Motor neuron (in vitro differentiated cells): ENCODE measurements at places on chromosomes 1 and 21. TPM values are rescaled to one million over a fixed set of nuclear protein-coding genes. Genes with fewer than 3 reads are reported as not detected.

- ATAC-seq, result peak; percentile 49
Observed at GRCh38 chr1:223738465-223739365, 26.4 kb downstream of the CAPN2 start.

- peak; percentile 39 for ATAC-seq
Observed at GRCh38 chr1:110035236-110035752, 870 bp downstream of the STRIP1 start.

GRCh38 chr1:48820491-48820890 lies 43.8 kb upstream of the BEND5 start:
- ATAC-seq, result no peak

GRCh38 chr1:64850846-64851245 lies 106.0 kb downstream of the RAVER2 start:
- ATAC-seq, result no peak

DNA sequence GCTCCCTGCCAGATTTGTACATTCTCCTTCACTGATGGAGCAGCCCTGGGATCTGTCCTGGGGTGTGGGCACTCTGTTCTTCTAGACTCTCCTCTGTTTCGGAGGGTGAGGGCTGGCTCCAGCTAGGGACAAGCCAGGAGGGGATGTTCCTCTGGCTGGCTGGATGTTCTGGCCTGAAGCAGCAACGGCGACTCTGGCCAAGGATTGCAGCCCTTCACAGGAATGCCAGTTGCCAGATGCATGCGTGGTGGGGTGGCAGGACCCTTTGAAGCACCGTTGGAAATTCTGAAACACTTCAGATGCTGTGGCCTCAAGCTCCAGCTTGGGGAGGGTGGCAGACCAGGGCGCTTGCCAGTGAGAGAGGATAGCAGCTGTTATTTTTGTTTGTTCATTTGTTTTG lies 210.9 kb downstream of the TRABD2B start:
- ATAC-seq, result no peak

DNA sequence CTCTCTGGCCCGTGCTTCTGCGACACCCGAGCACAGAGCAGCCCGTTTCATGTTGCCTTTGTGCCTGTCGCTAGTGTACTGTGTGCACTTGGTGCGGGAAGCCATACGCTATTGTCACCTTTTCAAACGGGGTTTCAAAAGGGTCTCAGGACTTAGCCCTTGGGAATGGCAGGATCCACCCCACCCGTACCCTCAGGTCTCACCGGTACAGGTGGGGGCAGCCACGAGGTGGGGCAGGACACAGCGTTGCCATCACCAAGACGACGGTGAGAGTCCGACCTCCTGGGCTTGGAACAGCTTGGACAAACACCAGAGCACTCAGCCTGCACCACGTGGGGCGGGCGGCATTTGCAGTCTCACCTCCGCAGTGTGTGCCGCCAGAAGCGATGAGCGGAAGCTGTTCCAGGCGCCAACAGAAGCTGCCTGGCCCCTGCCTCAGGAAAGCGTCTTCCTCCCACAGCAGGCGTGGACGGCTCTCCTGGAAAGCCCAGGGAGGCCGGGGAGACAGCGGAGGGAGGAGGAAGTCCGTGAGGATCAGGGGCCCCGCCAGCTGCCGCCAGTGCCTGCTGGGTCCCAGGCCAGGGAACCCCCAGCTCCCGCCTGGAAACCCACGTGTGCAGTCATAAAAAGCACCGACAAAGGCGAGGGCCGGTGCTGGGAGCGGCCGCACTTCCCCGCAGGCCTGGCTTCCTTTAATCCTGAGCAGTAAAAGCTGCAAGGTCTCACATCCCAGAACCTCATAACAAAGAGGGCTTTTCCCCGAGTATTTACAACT lies 131.3 kb upstream of the ARHGEF16 start:
- peak; percentile 21 for ATAC-seq

GRCh38 chr21:40422896-40423635 lies 423.9 kb downstream of the DSCAM start:
- ATAC-seq, result peak; percentile 74

- ATAC-seq, result no peak
Observed at GRCh38 chr1:243977094-243977493, 74.0 kb upstream of the ZBTB18 start.

DNA sequence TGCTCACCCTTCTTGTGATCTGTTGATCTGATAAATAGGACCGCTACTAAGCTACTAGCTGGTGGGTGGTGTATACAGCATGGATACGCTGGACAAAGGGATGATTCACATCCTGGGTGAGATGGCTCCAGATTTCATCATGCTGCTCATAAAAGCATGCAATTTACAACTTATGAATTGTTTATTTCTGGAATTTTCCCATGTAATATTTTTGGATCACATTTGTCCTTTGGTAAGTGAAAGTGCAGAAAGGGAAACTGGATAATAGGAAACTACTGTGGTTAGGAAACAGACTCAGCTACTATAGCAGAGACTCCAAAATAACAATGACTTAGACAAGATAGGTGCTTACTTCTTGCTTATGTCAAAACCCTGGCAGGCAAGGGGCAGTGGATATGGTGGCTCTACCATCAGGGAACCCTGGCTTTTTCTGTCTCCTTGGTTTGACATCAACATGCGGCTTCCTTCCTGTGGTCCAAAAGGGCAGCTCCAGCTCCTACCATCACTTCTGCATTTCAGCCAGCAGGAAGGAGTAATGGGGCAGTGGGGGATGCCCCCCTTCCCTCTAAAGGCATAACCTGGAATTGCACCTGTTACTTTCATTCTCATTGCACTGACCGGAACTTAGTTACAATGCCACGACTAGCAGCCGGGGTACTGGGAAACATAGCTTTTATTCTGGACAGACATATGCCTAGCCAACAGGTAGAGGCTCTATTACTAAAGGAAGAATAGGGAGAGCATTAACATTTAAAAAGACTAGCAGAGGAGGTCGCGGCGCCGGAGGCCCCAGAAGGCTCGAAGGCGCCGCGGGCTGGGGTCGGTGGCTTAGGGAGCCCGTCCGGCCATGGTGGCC lies 13.8 kb upstream of the AK2 start:
- ATAC-seq, result no peak

GRCh38 chr1:109208836-109209463 lies 4.8 kb upstream of the SARS1 start:
- ATAC-seq, result no peak

GRCh38 chr1:45510036-45510971 lies 10.2 kb downstream of the MMACHC start:
- no peak for ATAC-seq

DNA sequence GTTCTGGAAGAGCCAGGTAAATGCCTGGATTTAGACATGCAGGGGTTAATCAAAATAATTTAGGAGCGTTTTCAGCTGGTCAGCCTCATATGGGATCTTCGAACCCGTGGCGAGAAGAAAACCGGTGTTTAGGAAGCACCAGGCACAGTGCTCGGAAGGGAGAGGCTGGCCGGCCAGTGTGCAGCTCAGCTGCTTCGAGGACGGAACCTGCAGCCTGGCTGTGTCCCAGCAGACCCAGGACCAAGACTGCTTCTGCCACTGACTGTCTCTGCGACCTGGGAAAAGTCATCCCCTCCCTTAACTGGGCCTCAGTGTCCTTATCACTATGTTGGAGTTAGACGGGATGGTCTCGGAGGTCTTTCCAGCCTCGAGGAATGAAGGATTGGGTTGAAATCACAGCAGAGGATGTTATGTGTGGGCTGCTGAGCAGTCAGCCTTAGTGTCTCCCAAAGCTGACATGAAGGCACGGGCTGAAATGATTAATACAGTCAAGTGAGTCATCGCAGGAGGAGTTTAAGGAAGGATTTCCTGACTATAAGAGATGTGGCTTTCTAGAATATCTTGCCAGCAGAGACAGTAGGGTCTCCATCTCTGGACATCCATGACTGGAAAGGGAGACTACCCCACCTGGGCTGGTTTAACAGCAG lies 20.8 kb downstream of the PPFIA4 start:
- peak; percentile 89 for ATAC-seq

DNA sequence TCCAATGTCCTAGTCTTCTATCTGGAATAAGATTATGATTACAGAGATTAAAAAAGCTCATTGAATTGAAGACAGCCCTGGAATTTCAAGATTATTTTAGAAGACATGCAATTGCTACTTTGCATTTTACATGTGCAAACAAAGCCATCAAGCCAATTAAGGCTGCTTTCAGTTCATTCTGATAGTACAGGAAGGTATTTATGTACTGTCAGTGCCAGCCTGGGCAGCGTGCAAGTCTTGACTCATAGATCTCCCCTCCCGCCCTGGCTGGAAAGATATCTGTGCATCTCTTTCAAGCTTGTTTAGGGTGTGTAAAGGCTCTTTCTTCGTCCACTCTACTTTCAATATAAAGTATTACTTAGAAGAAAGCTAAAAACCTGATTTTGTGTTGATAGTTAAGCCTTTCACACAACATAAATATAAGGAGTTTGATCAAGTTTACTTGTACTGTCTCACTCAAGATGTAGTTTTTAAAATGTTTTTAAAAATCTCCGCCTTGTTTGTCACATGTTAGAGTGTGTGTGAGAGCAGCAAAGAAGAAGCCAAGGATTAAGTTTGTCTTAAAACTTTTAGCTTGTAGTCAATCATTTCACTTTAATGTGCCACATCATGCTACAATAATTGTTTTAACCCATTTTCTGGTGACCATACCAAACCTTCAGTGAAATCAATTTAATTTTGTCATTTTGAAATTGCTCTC lies 13.6 kb upstream of the LYPLAL1 start:
- peak; percentile 26 for ATAC-seq

DNA sequence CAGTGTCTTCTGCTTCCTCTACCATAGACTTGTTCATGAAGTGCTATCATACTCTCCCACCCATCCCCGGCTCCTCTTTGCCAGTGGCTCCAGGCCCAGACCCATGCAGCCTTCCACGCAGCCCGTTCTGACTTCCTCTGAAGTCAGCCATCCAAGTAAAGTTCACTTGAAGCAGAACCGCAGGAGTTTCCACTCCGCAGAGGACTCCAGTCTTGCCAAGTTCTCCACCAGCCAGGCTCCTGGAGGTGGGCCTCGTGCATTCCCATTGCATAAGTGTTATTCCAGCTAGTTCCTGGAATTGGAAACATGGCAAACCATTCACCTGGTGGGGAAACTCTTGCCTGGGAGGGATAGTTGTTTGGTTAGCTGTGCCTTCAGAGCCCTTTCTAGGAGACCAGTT lies 185.1 kb downstream of the PLPP3 start:
- ATAC-seq, result no peak

DNA sequence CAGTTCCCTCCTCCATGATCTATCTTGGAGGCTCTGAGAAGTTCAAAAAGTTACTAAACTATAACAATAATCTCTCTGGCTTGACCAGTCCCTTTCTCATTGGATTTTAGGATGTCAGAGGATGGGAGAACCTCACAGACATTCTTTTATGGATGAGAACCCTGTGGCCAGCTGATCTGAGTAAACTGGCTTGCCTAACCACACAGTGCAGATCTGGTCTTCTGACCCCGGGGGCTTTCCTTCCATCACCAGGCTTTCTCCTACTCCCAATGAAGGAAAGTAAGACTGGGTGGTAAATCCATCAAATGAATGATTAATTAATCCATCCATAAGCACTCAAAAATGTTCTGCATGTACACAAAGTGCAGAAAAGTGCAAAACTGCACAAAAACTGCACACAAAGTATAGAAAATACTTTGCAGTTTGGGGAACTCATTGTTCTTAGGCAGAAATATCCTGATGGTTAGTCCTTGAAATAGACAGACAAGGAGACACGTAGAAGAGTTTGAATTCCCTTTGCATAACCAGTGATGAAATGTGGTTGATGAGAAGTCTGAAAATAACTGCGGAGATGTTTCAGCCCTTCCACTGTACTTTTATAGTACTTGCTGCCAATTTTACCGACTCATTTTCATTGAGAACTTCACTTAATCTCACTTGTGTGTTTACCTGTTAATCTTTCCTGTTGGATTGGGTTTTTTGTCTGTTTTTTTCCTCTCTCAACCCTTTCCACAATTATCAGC lies 2.5 kb upstream of the F3 start:
- ATAC-seq, result no peak

GRCh38 chr1:203517426-203518110 lies 23.6 kb downstream of the OPTC start:
- ATAC-seq, result no peak

DNA sequence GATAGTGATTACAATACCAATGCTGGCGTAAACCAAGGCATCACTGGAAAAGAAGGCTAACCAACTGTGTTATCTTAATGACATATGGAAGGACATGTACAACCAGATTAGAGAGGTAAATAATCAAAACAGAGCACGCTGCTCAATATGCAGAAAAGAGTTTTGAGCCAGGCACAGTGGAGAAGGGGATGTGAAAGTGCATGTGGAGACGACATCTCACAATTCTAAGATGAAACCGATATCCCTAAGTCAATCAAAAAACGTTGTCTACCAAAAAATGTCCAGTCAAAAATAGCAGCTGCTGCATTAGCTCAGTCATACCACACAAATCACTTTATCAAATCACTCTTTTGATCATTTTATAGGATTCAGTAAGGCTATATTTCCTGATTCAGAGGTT lies 116.3 kb upstream of the OLIG2 start:
- ATAC-seq, result no peak

GRCh38 chr1:220430059-220430458 lies 97.9 kb upstream of the MARK1 start:
- peak; percentile 90 for ATAC-seq

- peak; percentile 8 for ATAC-seq
Observed at GRCh38 chr1:21331752-21332478, 41.7 kb upstream of the ECE1 start.

GRCh38 chr1:41953291-41953690 lies 34.6 kb upstream of the HIVEP3 start:
- ATAC-seq, result no peak

DNA sequence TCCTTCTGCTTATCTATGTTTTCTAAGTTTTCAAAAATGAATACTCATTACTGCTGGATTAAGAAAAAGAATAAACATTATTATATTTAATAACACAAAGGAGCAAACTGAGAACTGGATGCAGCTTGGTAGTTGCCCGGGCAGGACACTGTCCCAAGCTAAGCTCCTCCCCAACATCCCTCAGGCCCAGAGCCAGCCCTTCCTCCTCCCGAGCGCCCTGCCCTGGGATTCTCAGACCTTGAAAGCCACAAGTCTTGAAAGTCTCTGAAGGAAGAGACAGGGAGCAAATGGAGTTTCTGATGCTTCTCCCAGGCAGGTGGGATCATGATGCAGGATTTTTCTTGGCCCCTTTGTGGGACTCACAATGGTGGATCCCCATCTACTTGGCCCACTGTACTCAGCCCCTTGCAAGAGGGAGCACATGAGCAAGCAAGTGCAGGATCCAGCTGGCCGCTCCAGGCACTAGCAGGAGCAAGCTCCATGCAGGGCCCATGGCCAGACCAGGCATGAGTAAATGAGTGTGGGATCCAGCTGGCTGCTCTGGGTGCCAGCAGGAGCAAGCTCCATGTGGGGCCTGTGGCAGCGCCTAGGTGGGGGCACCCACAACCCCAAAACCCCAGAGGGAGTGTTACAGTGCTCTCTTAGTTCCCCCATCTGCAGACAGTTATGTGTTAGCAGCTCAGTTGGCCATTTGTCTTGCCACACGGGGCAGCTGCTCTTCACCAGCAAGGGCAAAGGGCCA lies 32.1 kb upstream of the RAB4A start:
- no peak for ATAC-seq

GRCh38 chr1:103199001-103199400 lies 90.7 kb upstream of the COL11A1 start:
- ATAC-seq, result no peak

The C1QA gene
- not detected in 2 replicates for total RNA-seq

The CHIA gene
- total RNA-seq, result 0.05 and 0.21 TPM in 2 replicates

The TMEM82 gene
- total RNA-seq, result not detected in 2 replicates

The SCAMP3 gene
- total RNA-seq, result 52.0 and 55.5 TPM in 2 replicates

The LRRC71 gene
- 1.1 and 1.2 TPM in 2 replicates for total RNA-seq

The IVL gene
- 0.18 and 0.26 TPM in 2 replicates for total RNA-seq

The ANKRD45 gene
- 0.31 and 0.65 TPM in 2 replicates for total RNA-seq

The E2F2 gene
- total RNA-seq, result 0.48 and 0.61 TPM in 2 replicates

The CD58 gene
- total RNA-seq, result 23.7 and 24.1 TPM in 2 replicates

The OR10K2 gene
- total RNA-seq, result not detected in 2 replicates

The B4GALT2 gene
- 45.4 and 51.6 TPM in 2 replicates for total RNA-seq

The MROH9 gene
- total RNA-seq, result not detected in 2 replicates

The RNU1-2 gene
- total RNA-seq, result 10,501 and 10,939 TPM in 2 replicates

The GUCA2B gene
- not detected in 2 replicates for total RNA-seq
